ENCODE measurements at places on chromosomes 5 and 9.

DNA sequence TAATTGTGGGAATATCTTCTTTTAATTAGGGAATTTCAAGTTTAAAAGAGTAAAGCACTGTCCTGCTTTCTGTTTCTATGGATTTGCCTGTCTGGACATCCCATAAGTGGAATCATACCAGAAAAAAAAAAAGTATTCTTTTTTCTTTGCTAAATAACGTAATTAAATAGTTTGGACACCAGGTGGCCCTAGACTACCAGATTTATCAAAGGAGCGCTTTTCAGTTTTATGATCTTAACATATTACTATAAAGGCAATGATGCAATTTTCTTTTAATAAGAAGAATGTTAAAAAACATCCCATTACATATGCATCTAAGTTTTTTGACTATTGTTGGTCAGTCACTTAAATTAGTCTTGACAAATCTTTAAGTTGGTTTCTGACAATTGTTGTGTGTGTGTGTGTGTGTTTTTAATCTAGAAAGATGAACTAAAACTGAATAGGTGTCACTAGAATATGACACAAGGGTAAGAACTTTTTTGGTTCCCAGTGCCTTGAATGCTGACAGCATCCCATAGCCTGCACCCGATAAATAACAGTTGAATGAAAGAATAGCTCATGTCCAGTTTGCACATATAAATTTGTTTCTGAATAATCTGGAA, 49.5 kb downstream of the C5orf22 start:
- DNase-seq = peak; percentile 42

DNA sequence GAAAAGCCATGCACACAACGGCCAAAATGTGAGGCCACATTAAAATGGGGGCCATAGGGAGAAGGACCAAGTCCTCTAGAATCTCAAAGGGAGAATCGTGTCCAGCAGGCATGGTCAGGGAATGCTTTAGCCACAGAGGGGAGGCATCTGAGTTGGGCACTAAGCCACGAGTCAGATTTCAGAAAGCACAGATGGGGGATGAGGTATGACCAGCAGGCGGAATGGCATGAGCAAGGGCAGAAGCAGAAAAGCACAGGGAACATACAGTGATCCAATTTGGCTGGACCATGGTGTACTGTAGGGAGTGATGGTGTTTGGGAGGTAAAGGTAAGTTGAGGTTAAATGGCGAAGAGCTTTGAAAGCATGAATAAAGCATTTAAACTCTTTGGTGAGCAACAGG, 214.6 kb downstream of the TLE1 start:
- DNase-seq = no peak

DNA sequence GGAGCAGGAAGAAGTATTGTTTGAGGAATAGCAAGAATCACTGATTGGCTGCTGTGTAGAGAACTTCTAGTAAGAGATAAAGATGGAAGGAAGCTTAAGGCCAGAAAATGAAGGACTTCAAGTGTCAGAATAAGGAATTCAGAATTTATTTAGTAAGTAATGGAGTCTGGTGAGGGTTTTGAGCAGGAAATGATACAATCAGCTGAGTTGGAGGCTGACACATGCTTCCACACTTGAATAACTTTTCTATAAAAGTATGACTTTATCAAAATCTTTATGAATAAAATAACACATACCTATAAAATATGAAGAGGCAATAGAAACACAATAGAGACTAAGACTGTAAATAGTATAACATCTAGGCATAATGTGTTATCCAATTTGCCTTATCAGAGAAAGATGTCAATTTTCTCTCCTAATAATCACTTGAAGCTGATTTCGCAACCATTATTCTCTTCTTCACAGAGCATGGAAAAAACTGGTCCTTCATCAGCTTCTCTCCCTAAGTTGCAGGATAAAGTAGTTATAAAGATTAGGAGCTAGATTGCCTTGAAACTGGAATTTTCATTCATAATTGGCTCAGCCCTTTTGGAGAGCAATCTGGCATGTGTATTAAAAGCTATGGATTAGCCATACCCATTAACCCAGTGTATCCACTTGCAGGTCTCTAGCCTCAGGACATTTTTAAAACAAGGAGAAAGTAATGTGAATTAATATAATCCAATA, 143.4 kb downstream of the ZNF608 start:
- DNase-seq = peak; percentile 53

DNA sequence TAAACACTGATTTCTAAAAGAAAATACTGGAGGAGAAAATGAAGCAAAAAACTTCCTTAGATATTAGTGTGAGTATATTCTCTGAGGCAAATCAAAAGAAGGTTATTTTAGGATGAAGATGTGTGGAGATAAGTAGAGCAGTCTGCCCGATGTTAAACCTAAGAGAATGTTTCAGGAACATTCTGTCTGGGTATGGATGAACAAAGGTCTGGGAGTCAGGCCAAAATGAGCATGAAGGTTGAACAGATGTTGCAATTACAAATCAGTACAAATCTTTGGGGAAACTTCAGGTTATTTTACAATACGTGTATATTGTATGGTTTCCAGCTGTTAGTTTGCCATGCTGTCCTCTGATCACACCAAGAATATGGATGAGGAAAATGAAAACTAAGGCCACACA, 14.4 kb upstream of the CEP78 start:
- no peak for DNase-seq
